ENCODE measurements at places on chromosomes 1 and 21. TPM values are rescaled to one million over a fixed set of nuclear protein-coding genes. Genes with fewer than 3 reads are reported as not detected.
A peak's percentile ranks its signal among the peaks of the same experiment; 100 is the strongest.

Gene PFKFB2
- 14.6 TPM for total RNA-seq

Gene ATP6V1G3
- total RNA-seq, result not detected

- H3K27me3 ChIP-seq, result peaks cover 12% of the 10 kb centered on the region
- H3K36me3 ChIP-seq, result no peaks in the 10 kb centered on the region
- no peak overlapping the region for H3K4me3 ChIP-seq
- H3K27ac ChIP-seq, result no peak overlapping the region
- H3K4me1 ChIP-seq, result no peaks in the 10 kb centered on the region
Observed at GRCh38 chr1:22139817-22140216, 3.1 kb downstream of the WNT4 start.

Gene JAK1
- total RNA-seq, result 12.8 TPM

Gene TRIM58
- 1.7 TPM for total RNA-seq

Gene DISC1
- total RNA-seq, result 2.1 TPM

DNA sequence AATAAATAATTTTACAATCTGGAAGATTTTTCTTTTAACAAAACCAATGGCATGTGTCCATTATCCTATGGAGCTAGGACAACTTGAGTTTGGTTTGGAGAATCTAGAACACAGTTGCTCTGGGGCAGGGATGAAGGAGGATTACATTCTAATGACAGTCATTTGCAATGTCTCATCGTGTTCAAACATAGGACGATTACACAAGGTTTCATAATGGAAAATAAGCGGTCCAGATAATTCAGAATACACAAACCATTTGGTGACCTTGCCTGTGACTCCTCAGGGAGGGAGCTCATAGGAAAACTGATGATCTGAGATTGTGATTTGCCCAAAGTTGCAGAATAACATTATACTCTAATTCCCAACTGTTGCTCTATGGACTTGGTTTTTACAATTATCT is 27.6 kb upstream of the RGL1 start:
- H3K36me3 ChIP-seq, result peaks cover 16% of the 10 kb centered on the region
- H3K27ac ChIP-seq, result no peak overlapping the region
- no peak for DNase-seq
- no peaks in the 10 kb centered on the region for H3K4me1 ChIP-seq
- H3K27me3 ChIP-seq, result no peaks in the 10 kb centered on the region

Gene F3
- total RNA-seq, result 21.7 TPM

GRCh38 chr1:66276218-66276617 is 257.7 kb upstream of the SGIP1 start:
- no peak overlapping the region for H3K4me3 ChIP-seq
- no peak overlapping the region for H3K27ac ChIP-seq
- H3K4me1 ChIP-seq, result peaks cover 10% of the 10 kb centered on the region

DNA sequence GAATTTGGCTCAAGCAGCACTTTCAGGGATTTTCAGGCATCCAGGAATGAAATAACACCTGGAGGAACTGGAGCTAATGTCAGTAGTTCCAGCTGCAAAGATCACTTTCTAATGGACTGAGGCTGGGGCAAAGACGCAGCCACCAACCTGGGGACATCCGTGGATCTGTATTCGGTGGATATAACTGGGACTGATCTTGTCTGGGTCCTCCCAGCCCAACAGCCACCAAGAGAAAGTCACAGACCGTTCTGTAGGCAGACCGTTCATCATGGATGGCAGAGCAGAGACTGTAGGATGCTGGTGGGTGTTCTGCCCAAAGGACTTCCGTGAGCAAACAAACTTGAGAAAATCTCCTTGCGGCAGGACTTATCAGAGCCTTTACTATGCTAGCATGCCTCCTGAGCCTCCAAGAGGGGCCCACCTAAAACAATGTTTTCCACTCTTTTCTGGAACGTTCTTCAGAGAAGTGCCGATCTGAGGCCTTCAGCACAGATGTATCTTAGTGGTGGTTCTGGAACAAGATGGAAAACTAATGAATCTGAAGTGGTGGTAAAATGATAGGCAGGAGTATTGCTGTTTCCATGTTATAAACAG is 86.1 kb upstream of the KLHDC7A start:
- no peak overlapping the region for H3K4me3 ChIP-seq
- H3K27ac ChIP-seq, result no peak overlapping the region
- no peaks in the 10 kb centered on the region for H3K36me3 ChIP-seq
- H3K27me3 ChIP-seq, result no peaks in the 10 kb centered on the region
- H3K4me1 ChIP-seq, result peaks cover 2% of the 10 kb centered on the region
- DNase-seq, result no peak

- no peaks in the 10 kb centered on the region for H3K27me3 ChIP-seq
- H3K4me1 ChIP-seq, result no peaks in the 10 kb centered on the region
- H3K27ac ChIP-seq, result no peak overlapping the region
- H3K36me3 ChIP-seq, result peaks cover 2% of the 10 kb centered on the region
- no peak overlapping the region for H3K4me3 ChIP-seq
- no peak for DNase-seq
Observed at GRCh38 chr1:106646816-106647215, 409.7 kb upstream of the PRMT6 start.

Gene TNFRSF8
- total RNA-seq, result 3.2 TPM

Gene OR2L2
- total RNA-seq, result 0.11 TPM

GRCh38 chr1:237016626-237017025 is 12.4 kb upstream of the MT1HL1 start:
- no peak overlapping the region for H3K4me3 ChIP-seq
- no peak for DNase-seq
- H3K27me3 ChIP-seq, result no peaks in the 10 kb centered on the region
- H3K27ac ChIP-seq, result peak overlapping the region; percentile 44
- H3K4me1 ChIP-seq, result peaks cover 2% of the 10 kb centered on the region

- H3K4me3 ChIP-seq, result no peak overlapping the region
- H3K36me3 ChIP-seq, result no peaks in the 10 kb centered on the region
- no peak for DNase-seq
- H3K27me3 ChIP-seq, result no peaks in the 10 kb centered on the region
- no peak overlapping the region for H3K27ac ChIP-seq
- peaks cover 5% of the 10 kb centered on the region for H3K4me1 ChIP-seq
Observed at GRCh38 chr1:167270349-167271092, 49.8 kb downstream of the POU2F1 start.

GRCh38 chr1:109818988-109819764 is 55.5 kb upstream of the EPS8L3 start:
- DNase-seq, result peak; percentile 18
- no peak overlapping the region for H3K27ac ChIP-seq
- no peak overlapping the region for H3K4me3 ChIP-seq
- H3K36me3 ChIP-seq, result peaks cover 6% of the 10 kb centered on the region
- H3K27me3 ChIP-seq, result no peaks in the 10 kb centered on the region

DNA sequence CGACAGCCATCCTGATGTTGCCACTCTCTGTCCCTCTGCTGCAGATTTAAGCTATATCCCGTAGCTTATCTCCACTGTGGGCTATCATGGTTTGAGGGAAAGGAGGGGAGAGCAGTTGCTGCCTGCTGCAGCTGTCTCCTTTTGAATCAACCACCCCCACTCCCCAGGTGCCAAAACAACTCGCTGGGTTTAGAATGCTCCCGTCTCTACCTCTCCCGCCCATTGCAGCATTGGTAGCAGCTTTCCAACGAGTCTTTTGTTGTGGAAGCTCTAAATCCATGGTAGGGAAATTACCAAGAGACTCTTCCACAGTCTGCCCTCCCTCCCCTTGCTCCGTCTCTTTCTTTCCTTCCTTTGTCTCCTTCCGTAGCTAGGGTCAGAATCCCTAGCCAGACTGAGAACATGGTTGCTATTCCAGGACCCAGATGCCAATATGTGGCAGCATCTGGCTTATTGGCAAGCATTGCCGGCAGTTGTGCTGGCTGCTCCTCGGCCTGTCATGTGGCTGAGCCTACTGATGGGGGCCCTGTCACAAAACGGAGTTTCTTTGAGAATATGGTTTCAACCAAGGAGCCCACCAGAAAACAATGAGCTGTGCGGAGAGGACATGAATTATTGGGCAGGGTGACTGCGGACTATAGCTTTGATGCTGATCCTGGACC is 230.7 kb downstream of the RPS6KC1 start:
- H3K27me3 ChIP-seq, result no peaks in the 10 kb centered on the region
- DNase-seq, result peak; percentile 30
- H3K4me1 ChIP-seq, result no peaks in the 10 kb centered on the region
- H3K36me3 ChIP-seq, result no peaks in the 10 kb centered on the region
- H3K4me3 ChIP-seq, result no peak overlapping the region

DNA sequence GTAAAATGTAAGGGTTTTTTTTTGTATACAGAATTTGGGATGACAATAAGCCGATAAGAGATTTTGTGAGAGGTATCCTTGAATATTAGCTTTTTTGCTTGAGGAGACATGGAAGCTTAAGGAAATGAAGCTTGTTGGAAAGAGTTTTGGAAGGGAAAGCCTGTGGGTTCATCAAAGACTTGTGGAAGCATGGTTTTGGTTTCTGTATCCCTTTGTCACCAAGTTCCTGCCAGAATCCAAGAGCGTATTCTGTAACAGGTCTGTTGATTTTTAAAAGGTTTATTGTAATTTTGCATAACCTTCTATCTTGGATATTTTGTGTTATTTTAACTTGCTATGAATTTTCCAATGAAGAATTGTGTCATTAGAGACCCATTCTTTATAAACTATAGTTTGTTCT is 38.1 kb downstream of the TMED5 start:
- H3K4me1 ChIP-seq, result no peaks in the 10 kb centered on the region
- DNase-seq, result no peak
- no peak overlapping the region for H3K4me3 ChIP-seq
- H3K27me3 ChIP-seq, result no peaks in the 10 kb centered on the region
- H3K36me3 ChIP-seq, result peaks cover 43% of the 10 kb centered on the region

DNA sequence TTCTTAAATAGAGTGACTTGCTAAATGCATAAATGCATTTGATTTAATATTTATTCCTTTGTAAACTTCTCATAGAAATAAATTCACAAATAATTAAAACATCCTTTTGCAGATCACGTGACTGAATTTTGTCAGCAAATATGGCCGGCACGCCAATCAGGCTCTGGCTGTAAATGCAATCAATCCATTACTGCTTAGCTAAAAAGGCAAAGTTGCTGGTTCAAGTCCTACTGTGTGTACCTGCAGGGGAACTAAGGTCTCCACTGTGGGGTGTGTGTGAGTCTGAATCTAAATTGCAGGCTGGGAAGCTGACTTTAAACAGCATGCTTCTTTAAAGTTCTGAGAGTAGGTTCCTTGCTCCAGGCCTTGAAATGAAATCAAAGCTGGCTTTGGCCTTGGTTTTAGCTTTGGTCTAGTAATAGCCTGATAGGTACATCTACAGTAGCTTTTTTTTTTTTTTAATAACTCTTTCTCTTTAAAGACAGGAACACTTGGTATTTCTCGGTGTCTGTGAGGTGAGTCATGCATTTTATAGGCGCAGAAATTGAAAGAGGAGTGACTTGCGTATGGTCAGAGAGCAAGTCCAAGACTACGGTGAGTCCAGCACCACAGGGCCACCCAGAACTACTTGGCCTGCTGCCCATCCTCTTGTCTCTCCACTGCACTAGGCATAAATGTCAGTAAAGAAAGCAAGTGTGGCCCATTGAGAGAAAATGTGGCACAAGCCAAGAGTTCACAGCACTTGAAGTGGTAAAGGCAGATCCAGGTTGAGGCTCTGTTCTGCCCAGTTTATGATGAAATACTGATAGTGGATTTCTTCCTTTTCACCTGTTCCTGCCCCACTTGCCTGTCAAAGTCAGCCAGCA is 36.2 kb upstream of the LYST start:
- no peak for DNase-seq
- peaks cover 3% of the 10 kb centered on the region for H3K4me1 ChIP-seq
- no peak overlapping the region for H3K4me3 ChIP-seq
- no peaks in the 10 kb centered on the region for H3K36me3 ChIP-seq

Gene TMCO1
- total RNA-seq, result 65.4 TPM

DNA sequence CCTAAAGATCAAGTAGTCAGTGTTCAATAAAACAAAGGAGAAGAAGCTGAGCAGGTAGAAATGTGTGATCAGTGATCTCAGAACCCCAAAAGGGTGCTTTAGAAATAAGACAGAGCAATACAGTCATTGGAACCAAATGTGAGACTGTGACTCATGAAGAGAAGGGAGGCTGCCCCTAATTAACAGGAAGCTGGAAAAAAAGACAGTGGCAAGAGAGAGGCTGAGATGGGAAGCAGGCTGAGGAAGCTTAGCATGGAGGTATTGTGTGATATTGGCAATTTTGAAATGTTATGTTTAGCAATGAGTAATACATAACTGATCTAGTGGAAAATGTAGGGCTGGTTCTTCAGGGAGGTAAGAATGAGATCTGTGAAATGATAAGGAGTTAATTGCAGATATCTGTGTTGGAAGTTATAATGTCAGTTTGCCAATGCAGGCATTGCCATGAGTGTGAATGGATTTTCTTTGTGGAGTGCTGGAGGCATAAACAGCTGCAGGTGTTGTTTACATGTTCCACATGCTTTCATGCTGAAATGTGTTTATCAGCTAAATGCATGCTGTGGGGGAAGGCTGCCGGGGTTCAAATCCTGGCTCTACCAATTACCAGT is 90.6 kb upstream of the CACNA1E start:
- no peaks in the 10 kb centered on the region for H3K36me3 ChIP-seq
- H3K27ac ChIP-seq, result no peak overlapping the region
- no peaks in the 10 kb centered on the region for H3K27me3 ChIP-seq
- no peaks in the 10 kb centered on the region for H3K4me1 ChIP-seq

DNA sequence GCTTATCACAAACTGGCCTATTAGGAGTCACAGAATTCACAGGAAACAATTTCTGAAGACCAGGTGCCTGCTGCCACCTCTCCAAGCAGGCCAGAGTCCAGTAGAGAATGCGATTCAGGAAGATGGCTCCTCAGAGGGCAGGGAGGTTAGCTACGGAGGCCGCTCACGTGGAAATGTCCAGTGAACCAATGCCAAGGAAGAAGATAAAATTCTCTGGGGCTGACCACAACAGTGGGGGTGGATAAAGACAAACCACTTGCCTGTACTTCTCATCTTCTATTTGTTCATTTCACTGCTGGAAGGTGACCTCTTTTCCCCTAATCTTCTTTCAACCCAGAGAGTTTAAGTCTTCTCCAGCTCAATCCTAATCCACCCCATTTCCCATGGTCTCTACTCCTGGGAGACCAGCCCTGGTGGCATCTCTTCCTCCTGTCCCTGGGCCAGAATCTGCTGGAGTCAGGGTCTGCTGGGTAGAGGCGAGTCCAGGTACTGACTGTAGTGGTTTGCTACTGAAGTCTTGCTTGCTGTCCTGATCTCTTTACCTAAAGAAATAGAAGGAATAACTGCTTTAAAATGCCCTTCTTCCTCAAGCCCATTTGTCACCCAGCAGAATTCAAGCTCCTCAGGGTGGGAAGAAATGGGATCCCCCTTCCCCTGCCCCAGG is 3.2 kb downstream of the PSRC1 start:
- no peak overlapping the region for H3K4me3 ChIP-seq
- no peaks in the 10 kb centered on the region for H3K27me3 ChIP-seq
- DNase-seq, result no peak
- H3K36me3 ChIP-seq, result peaks cover 30% of the 10 kb centered on the region
- peaks cover 3% of the 10 kb centered on the region for H3K4me1 ChIP-seq

- no peak for DNase-seq
- no peaks in the 10 kb centered on the region for H3K4me1 ChIP-seq
- no peak overlapping the region for H3K4me3 ChIP-seq
- H3K27me3 ChIP-seq, result no peaks in the 10 kb centered on the region
Observed at GRCh38 chr1:159921251-159921650, 4.1 kb downstream of the TAGLN2 start.

GRCh38 chr1:76224752-76225151 is 150.2 kb downstream of the ST6GALNAC3 start:
- H3K36me3 ChIP-seq, result 0 out of 3 replicates have a peak, but pooled peaks cover 3% of the 10 kb centered on the region
- H3K4me1 ChIP-seq, result peaks cover 12% of the 10 kb centered on the region
- no peak overlapping the region for H3K4me3 ChIP-seq

Gene PAPPA2
- 0.81 TPM for total RNA-seq

Data from H9 (cell line).